Fibroblast of skin of left quadriceps (primary cell): ENCODE measurements at places on chromosomes 6 and 20.

DNA sequence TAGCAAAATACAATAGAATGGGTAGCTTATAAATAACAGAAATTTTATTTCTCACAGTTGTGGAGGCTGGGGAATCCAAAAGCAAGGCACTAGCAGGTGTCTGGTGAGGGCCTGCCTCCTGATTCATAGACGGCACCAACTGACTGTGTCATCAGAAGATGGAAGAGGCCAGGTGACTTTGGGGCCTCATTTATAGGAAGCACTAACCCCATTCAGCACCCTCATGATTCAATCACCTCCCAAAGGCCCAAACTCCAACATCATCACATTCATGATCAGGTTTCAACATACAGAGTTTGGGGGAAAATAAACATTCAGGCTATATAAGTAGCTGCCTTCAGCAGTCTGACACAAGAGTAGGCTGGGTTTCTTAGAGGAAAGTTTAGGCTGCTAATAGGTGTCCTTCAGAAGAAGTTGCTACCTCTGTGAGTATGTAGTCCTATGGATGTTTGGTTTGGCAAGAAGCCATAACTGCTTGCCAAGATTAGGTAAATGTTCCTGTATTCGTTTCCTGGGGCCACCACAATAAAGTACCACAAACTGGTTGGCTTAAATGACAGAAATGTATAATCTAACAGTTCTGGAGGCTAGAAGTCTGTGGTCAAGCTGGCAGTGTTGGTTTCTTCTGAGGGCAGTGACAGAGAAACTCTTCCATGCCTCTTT lies 48.8 kb downstream of the NT5E start:
- no peak for DNase-seq

DNA sequence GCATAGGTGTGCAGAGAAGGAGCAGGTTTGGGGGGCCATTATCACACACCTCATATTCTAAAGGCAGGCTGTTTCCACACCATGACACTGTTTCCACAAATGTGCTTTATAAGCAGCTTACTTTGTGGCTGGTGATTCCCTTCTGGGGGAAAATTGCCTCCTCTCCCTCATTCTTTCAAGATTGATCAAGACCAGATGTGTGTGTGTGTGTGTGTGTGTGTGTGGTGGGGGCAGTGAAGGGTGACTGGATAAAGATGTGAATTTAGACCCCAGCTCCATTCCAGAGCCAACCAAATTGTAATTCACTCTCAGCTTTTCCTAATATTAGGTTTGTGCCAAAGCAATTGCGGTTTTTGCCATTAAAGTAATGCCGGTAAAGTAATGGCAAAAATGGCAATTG lies 45.6 kb downstream of the EDN3 start:
- peak; percentile 76 for DNase-seq

GRCh38 chr6:132715204-132715603 lies 1.3 kb upstream of the VNN1 start:
- DNase-seq = no peak

GRCh38 chr20:56348746-56349145 lies 10.0 kb upstream of the FAM210B start:
- no peak for DNase-seq

- DNase-seq = no peak
Measured at GRCh38 chr6:7938562-7939183, 28.1 kb upstream of the TXNDC5 start.

DNA sequence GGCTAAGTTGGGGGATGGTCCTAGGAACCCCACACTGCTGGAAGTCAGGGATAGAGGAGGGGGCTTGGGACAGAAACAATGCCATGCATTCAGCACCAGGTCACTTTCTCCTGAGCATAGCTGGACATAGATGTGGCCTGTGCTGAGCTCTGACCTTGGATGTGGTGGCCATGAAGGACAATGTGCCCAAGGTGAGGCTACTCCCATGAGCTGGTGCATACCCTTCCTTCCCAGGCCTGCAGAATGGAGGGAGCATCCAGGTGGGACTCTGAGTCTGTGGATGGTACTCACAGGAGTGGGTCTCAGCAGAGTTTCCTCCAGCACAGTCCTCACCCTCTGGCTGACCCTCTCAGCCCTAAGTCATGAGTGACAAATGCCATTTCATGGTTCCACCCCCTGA lies 16.9 kb downstream of the CST9L start:
- DNase-seq = no peak

DNA sequence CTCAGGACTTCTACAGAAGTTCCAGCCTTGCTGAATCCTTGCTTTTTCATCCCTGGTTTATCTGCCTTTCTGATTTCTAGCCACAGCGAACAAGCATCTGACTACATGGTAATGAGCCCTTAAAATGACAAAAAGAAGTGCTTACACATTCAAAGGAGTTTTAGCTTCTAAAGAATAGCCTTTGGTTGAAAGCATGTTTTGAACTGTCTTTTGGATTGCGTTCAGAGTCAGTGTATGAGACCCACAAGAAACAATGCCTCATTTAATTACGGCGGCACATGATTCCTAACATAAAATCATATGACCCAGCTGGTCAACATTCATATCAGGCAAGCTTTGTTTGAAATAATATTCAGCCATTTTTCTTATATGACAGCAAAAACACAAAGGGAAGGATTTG lies 784.2 kb downstream of the KIF16B start:
- DNase-seq = no peak

DNA sequence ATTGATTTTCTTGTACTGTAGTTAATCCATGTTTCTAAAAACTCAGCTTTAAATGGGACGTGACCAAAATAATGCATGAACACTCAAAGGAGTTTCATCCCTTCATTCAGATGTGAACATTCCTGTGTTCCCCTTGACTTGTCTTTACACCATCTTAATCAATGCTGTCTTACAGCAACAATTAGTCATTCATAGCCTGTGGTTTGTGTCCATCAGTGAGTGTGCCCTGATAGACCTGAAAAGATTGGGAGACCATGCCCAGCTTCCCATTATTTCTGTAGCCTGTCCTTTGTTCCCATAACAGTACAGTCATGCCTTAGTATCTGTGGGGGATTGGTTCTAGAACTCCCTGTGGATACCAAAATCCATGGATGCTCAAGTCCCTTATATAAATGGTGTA lies 23.9 kb downstream of the NT5E start:
- no peak for DNase-seq

DNA sequence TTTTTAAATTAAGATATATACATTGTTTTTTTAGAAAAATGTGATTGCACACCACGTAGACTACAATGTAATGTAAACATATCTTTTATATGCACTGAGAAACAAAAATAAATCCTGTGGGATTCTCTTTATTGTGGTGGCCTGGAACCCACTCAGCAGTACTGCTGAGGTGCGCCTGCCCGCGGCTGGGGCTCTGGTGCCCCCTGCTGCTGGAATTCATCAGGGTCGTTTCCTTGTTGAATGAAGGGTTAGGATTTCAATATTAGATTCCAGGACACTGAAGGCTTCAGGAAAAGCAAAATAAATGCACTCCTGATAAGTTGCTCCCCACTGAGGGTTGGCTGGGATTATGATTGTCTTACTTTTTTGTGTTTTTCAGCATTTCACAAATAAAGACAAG lies 175.8 kb upstream of the GGTLC1 start:
- no peak for DNase-seq
